ENCODE measurements at places on chromosomes 4 and X.

GRCh38 chr4:100721077-100721476 lies 203.3 kb upstream of the EMCN start:
- no peak for DNase-seq

DNA sequence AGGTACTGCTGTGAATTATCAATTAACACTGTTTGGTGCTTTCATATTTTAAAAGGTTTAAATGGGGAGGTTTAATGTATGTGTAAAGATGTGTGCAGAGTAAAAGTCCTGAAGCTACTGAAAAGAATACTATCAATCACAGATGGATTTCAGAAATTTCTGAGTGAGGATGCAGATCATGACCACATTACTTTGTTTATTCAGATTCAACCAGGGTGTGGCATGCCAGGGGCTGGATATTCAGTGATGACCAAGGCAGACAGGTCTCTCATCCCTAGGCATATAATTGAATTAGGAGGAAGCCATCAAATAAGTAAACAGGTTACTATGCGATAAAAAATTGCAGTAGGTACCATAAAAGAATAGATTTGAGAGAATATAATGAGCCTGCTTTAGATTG lies 28.0 kb upstream of the ANKRD50 start:
- no peak for DNase-seq

DNA sequence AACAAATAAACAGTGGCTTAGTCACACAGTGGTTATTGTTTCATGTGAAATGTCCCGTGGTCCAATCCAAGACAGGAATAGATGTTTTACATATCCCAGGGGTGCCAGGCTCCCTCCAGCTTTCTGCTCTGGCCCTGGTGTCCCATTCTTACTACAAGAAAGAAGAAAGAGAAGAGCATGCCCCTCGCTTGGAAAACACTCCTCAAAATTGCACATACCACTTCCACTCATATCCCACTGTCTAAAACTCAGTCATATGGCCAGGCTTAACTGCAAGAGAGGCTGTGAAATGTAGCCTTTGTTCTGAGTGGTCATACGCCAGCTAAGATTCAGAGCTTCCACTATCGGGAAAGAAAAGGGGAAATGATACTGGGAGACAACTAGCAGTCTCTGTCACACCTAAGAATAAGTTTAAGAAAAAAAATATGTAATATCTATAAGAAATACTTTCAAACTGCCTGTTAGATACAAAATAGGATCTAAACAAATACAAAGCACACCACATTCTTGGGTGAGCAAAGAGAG lies 306.8 kb upstream of the FAM241A start:
- DNase-seq: no peak

DNA sequence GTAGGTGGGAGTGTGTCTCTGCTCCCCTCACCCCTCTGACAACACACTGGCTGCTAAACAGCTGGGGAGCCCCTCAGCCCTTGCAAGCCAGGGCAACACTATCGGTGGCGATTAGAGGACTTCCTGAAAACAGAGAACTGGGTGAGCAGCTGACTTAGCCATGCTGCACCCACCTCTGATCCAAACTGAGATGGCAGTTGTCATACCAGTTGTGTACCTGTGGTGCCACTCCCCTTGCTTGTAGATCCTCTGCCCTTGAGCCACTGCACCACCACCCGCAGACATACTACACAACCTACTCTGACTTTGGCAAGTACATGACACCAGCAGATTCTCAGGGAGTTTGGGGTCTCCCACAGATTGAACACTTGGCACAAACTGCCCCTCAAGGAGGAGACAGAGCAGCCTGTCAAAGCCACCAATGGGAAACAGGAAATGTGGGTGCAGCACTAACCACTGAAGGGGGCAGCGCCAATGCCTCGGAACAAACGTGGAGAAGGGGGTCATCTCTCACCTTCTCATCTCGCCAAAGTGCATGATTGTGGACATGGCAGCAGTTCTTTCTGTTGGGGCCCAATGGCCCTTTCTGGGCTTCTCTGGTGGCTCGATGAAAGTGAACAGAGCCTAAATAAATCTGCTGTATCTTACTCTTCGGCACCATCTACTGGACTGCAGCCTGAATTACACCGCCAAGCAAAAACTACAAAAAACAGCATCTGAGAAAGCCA lies 119.8 kb downstream of the NEK1 start:
- DNase-seq: no peak

DNA sequence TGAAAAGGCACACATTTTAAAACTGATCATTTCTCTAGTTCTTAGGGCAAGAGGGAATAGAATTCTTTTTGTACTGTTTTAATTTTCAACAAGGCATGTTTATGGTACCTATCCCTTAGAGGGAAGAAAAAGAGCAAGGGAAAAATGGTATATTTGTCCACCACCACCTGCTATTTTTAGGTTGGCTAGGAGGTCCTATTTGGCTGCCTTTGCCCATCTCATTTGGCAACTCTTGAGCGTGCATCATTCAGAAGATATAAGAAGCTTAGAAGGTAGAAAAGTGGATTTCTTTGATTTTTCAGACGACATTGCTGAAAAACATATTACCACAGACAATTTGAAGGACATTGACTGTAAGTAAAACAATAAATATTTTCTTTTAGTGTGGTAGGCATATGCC lies 69.0 kb downstream of the DCK start:
- no peak for DNase-seq

- no peak for DNase-seq
Measured at GRCh38 chr4:173731257-173731656, 201.2 kb upstream of the HAND2 start.

GRCh38 chrX:38489341-38489740 lies 72.0 kb upstream of the TSPAN7 start:
- DNase-seq: no peak

DNA sequence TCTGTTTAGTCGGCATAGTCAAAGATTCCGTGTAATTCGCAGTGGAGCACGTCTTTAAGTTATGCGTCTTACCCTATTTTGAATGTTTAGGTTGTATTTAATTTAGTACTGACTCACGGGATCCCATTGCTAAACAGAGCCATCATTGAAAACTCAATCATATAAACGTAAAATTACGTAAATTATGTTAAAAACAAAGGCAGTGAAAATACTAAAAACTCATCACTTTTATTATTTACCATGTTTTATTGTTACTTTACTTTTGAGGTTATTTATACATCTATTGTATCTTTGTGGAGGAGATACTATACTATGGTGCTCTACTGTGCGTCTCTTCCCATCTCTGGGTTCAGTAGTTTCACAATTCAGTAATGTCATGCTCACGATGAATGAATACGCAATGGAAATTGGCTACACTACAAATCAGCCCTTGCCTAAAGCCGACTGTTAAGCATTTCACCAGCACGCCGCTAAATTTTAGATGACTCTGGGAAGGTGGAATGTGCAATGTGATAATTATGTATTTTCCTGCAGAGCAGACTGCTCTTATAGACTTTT lies 944 bp downstream of the FUNDC2 start:
- no peak for DNase-seq

- DNase-seq: no peak
Measured at GRCh38 chr4:147530134-147530533, 49.2 kb downstream of the EDNRA start.

- DNase-seq: no peak
Measured at GRCh38 chrX:148513661-148514060, 13.2 kb downstream of the AFF2 start.

DNA sequence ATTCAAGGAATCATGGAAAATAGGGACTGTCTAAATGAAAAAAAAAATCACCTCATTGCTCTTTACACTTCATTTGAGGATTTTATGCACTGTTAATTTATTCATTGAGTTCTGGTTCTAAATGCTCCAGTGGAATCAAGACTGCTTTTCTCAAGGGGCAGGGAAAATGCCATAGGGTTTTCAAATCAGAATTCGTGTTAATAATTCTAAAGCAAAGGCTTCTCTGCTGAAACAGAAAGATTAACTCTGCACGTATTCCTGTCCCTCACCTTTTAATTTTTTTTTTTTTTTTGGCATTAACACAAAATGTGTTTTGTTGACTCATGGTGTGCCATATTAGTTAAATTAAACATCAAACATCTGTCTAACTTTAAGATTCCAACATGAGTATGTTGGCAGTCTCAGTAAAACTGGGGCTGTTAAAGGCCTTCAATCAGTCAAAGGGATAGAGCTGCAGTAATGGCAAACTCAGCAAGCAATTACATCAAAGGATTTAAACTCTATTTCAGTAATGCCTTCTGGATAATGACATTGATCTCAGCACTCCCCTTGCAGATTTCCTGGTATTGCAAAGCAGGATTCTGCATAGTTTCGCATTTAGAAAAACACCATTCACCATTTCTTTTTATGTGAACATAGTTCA lies 878.1 kb downstream of the RAPGEF2 start:
- DNase-seq: no peak

- DNase-seq: no peak
Measured at GRCh38 chr4:89258506-89258905, 49.1 kb downstream of the GPRIN3 start.

DNA sequence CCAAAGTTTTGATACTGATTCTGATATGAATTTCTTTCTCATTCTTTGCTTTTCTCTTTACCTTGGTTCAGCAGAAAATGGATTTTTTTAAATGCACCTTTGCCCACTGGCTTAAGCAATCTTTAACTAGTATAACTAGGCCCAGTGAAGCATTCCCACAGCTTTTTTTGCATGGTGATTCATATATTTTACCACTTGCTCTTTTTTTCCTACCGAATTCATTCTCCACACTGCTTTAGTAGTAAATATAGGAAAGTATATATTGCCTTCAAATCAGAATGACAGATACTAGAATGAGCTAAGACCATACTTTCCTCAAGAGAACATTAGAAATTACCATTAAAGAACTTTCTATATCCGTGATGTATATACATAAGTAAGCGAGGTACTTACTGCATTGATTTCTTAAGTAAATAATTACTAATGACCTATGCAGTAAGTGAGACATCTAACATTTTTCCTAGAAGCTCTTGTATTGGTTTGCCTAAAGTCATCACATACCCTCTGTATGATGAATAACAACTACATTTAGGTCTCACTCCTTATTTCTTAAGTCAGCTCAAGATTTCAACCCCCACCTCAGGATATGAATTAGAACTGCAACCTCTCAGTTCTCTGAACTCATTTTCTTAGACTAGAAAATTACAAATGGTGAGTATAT lies 44.2 kb downstream of the SLC4A4 start:
- no peak for DNase-seq

DNA sequence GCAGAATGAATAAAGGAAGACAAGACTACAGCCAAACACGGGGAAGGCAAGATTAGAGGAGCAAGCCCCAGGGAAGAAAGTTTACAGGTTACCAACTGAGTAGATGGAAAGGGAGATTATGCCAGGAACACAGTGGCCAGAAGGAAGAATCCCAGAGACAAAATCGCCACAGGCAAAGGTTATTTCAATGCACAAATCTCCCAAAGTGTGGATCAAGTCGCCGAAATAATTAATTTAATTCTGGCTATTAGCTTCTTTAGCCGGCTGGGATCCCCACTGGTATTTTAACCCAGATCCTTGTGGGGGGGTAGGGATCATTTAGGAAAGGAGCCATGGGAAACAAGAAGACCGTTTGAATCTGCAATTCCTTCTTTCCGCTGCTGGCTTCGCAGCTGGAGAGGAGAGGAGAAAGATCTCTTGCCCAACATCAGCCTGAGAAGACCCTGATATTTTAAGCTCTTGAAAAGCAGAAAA lies 171.0 kb downstream of the DHX15 start:
- no peak for DNase-seq

DNA sequence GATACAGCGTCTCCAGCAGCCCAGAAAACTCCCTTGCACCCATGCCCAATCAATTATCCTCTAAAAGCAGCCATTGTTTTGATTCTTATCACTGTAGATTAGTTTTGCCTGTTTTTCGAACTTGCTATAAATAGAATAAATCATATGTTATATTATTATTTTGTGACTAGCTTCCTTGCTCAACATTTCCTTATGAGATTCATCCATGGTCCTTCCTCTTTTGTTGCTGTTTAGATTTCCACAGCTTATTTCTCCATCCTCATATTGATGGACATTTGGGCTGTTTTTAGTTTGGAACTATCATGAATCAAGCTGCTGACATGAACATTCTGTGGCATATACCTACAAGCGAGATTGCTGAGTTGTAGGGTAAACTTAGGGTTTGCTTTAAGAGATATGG lies 595.3 kb downstream of the BCOR start:
- DNase-seq: no peak

DNA sequence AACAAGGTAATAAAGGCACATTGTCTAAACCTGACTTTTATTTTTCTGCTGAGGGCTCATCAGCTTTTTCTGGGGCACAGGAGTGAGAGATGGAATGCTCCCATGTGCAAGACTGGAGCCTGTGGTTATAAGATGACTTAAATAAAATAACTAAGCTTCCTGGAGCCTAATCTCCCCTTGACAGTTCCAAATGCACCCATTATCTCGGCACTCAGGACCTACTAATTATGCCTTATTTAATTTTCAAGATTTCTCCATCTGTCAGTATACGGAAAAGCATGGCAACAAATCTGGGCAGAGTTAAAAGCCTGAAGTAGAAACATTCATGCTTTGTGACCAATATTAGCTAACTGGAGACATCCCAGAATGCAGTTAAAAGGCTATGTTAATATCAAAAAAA lies 416.7 kb upstream of the TEX13C start:
- DNase-seq: no peak

- DNase-seq: no peak
Measured at GRCh38 chrX:107576841-107577240, 51.5 kb upstream of the PRPS1 start.

GRCh38 chr4:24319387-24319786 lies 265.0 kb downstream of the DHX15 start:
- DNase-seq: no peak

- no peak for DNase-seq
Measured at GRCh38 chrX:139554991-139555675, 24.6 kb downstream of the F9 start.

DNA sequence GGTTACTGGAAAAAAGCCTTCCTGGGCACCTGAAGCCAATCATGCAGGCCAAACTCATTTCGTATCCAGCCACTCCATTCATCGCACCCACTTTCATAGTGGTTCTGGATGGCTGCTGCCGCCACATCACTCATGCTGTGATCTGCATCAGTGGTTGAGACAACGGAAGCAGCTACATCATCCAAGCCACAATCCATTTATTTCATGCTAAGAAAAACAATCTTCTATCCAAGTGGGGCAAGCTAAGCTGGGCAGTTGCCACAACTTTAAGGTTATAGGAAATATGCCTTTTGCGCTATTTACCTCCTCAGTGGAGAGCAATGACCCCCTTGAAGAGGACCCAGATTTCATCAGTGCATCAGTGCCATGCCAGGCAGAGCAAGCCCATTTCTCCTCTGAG lies 124.6 kb downstream of the GRIA3 start:
- DNase-seq: no peak

DNA sequence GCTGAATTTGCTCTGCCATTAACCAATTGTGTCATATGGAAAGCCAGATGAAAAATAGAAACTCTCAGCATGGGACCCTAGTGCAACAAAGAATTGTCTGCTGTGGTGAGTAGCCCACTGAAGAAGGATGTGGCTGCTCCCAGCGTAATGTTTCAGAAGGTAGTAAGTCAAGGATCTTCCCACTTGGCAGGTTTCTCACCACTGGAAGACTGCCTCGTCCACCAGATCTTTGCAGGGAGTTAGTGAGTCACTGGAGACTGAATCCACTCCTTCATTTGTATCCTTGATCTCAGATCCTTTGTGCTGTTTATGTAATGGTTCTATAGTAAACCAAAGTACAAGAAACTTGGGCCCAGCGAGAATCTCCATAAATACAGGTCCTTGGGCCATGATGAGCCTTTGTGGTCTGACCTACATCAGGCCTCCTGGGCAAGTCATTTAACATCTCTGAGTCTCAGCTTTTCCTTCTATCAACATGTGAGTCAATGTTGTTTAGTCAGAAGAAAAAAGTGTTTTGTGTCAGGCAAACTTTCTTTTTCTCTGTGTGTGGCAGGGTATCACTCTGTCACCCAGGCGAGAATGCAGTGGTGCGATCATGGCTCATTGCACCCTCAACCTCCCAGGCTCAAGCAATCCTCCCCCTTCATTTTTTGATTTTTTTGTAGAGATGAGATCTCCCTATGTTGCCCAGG lies 78.0 kb upstream of the CCDC160 start:
- DNase-seq: no peak

All from omental fat pad (tissue), 4 donors.